ENCODE measurements at places on chromosomes 16 and 17. TPM values are rescaled to one million over a fixed set of nuclear protein-coding genes. Genes with fewer than 3 reads are reported as not detected.

DNA sequence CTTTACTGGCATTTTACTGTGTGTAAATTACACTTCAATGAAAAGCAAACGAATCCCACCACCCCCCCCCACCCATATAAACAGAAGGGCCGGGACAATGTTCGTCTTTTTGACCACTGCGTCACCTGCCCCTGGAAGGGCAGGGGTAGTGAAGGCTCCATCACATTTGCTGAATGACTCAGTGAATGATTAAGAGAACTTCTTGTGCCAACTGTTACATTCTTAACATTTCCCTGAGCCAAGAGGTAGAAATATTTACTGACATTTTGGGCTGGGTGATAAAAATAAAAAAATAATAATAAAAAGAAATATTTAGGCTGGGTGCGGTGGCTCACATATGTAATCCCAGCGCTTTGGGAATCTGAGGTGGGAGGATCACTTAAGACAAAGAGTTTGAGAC is 24.1 kb downstream of the C16orf96 start:
- H3K36me3 ChIP-seq: no peaks in the 10 kb centered on the region
- no peak for DNase-seq
- H3K27ac ChIP-seq: no peak overlapping the region
- H3K4me3 ChIP-seq: no peak overlapping the region
- H3K27me3 ChIP-seq: no peaks in the 10 kb centered on the region

DNA sequence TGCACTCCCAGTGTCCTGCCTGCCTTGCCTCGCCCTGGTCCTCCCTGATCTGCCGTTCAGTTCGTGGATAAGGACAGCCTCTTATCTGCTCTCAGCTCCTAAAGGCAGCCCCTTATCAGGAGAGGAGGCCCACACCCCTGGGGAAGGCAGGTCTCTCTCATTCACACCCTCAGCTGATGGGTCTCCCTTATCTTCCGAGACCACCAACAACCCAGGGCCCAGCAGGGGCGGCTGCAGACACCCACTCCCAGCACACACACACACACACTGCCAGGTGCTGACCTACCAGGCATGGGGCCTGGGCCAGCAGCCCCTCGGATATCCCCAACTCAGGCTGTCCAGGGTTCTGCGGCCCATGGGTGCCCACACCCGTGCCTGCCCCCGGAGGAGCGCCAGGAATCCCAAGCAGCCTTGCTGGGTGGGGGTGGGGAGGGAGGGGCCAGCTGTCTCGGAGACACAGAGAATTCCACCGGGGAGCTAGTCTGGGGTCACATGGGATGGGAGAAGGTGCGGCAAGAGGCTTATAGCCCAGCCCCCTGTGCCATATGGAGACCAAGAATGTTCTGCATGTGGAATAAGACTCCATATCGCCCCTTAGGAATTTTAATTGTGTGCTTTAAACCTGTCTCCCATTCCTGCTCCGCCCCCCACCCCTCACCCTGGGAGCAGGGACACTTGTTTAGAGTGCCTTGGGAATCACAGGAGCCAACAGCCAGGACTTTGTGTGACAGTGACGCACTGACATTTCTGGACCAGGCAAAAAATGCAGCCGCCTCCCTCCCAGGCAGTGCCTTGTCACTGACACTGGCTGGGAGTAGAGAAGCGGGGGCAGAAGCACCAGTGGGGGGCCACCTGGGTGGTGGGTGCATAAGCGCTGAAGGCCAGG is 41.9 kb upstream of the EMP2 start:
- H3K4me3 ChIP-seq: no peak overlapping the region
- H3K36me3 ChIP-seq: no peaks in the 10 kb centered on the region
- H3K27ac ChIP-seq: no peak overlapping the region
- H3K4me1 ChIP-seq: peaks cover 32% of the 10 kb centered on the region
- peaks cover 6% of the 10 kb centered on the region for H3K27me3 ChIP-seq
- no peak for DNase-seq

DNA sequence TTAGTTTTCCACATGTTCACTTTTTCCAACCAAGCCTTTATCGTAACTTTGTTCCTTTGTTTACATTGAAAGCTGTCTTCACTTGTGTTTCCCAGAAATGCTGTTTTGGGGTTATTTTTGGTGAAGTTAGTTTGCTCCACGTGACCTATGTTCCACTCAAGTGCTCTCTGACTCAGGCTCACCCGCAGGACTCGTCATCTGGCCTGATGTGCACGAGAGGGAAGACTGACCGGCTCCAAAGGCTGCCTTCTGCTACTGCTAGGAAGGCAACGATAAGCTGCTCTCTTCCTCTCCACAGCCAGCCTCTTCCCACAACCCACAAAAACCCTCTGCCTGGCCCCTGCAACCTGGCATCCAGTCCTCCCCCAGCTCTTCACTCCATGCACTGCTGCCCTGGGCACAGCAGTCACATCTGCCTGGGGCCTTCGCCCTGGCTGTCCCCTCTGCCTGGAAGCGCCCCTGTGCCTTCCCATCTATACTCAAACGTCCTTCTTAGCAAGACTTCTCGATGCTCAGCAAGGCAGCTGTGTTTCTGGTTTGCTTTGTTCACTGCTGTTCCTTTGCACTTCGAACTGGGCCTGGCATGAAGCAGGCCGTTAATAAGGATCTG is 28.0 kb downstream of the ZCCHC14 start:
- H3K4me3 ChIP-seq: no peak overlapping the region
- DNase-seq: no peak
- H3K27me3 ChIP-seq: no peaks in the 10 kb centered on the region

DNA sequence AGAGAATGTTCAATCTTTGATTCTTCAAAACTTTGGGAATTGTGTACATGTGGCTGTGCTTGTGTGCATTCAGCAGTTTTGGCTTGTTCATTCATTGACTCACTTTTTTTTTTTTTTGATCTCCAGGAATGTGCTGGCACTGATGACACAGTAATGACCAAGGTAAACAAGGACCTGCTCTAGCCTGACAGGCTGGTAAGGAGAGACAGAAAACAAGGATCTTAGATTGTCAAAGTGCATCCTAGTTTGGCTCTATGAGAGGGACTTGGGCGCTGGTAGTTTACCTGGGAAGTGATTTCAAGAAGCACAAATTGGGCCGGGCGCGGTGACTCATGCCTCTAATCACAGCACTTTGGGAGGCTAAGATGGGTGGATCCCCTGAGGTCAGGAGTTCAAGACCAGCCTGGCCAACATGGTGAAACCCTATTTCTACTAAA is 233.1 kb upstream of the WSCD1 start:
- H3K4me3 ChIP-seq: no peak overlapping the region
- no peaks in the 10 kb centered on the region for H3K27me3 ChIP-seq
- no peak overlapping the region for H3K27ac ChIP-seq
- no peak for DNase-seq
- no peaks in the 10 kb centered on the region for H3K36me3 ChIP-seq
- no peaks in the 10 kb centered on the region for H3K4me1 ChIP-seq

DNA sequence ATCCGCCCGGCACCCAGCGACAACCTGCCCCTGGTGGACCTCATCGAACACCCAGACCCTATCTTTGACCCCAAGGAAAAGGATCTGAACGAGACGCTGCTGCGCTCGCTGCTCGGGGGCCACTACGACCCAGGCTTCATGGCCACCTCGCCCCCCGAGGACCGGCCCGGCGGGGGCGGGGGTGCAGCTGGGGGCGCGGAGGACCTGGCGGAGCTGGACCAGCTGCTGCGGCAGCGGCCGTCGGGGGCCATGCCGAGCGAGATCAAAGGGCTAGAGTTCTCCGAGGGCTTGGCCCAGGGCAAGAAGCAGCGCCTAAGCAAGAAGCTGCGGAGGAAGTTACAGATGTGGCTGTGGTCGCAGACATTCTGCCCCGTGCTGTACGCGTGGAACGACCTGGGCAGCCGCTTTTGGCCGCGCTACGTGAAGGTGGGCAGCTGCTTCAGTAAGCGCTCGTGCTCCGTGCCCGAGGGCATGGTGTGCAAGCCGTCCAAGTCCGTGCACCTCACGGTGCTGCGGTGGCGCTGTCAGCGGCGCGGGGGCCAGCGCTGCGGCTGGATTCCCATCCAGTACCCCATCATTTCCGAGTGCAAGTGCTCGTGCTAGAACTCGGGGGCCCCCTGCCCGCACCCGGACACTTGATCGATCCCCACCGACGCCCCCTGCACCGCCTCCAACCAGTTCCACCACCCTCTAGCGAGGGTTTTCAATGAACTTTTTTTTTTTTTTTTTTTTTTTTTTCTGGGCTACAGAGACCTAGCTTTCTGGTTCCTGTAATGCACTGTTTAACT is 1.0 kb downstream of the NOG start:
- H3K4me3 ChIP-seq: peak overlapping the region; percentile 51
- H3K27me3 ChIP-seq: peaks cover 64% of the 10 kb centered on the region
- H3K36me3 ChIP-seq: no peaks in the 10 kb centered on the region

DNA sequence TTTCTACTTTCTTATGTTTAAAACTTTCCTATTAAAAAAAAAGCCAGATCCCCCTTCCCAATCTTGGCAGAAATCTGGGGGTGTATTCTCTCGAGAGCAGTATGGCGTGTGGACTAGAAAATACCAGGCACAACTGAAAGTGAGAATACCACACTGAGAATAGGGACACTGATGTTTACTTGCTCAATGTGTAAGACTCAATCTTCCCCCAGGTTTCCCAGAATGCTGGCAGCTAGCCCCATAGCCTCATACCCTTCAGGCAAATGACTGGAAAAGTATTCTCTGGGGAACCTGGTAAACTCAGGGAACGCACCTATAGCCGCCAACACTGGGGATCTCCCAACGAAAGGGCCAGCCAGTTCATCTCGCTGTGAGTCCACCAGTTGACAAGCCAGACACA is 15.3 kb downstream of the ZZEF1 start:
- H3K27ac ChIP-seq: no peak overlapping the region
- H3K4me1 ChIP-seq: peaks cover 3% of the 10 kb centered on the region
- no peak overlapping the region for H3K4me3 ChIP-seq
- H3K27me3 ChIP-seq: no peaks in the 10 kb centered on the region
- peaks cover 4% of the 10 kb centered on the region for H3K36me3 ChIP-seq
- no peak for DNase-seq

GRCh38 chr16:1333149-1333812 is at the start of gene BAIAP3:
Gene BAIAP3 (plus strand): TSS chr16:1333645. CDS start chr16:1338550, 4,905 bp downstream.
- H3K4me3 ChIP-seq: peak within 1 kb of the TSS; percentile 45
- peaks cover 41% of the 10 kb centered on the region for H3K27me3 ChIP-seq
- no peaks in the 10 kb centered on the region for H3K4me1 ChIP-seq
- no peak for DNase-seq
- H3K27ac ChIP-seq: no peak within 1 kb of the TSS

- H3K4me3 ChIP-seq: no peak overlapping the region
- DNase-seq: no peak
- no peaks in the 10 kb centered on the region for H3K36me3 ChIP-seq
- no peaks in the 10 kb centered on the region for H3K4me1 ChIP-seq
- no peak overlapping the region for H3K27ac ChIP-seq
These were observed 495.1 kb downstream of the CDH11 start for GRCh38 chr16:64626776-64627175.

DNA sequence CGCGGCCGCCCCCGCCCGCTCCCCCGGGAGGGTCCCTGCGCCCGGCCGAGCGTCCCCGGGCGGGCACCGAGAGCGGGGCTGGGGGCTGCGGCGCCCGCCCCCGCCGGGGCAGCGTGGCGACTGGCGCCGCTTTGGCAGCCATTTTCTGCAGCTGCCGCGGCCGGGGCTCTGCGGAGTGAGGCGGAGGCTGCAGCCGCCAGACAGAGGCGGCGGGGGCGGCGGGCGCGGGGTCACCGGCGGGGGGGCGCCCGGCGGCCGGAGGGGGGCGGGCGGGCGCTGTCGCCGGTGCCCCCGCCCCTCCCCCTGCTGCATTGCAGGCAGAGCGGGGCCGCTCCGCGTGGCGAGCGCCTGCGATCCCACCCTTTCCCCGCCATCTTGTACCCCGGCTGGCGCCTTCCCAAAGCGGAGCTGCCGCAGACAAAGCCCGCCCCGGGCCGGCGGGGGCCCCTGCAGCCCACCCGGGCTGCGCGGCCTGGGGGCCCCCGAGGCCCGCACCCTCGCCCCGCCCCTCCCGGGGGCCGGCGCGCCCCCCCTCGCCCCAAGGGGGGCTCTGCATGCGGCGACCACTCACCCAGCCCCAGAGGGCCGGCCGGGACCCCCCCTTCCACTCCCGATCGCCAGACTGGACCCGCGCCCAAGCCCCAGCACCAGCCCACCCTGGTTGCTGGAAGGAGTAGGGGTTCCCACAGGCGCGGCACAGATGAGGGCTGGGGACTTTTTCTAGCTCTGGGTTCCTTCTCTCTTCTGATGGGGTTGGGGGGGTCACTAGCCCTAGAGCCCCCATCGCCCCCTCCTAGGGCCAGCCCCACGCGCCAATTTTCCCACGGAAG is 16.6 kb upstream of the CBX8 start:
- no peaks in the 10 kb centered on the region for H3K4me1 ChIP-seq
- no peak for DNase-seq
- no peak overlapping the region for H3K27ac ChIP-seq
- H3K27me3 ChIP-seq: peaks cover 92% of the 10 kb centered on the region

DNA sequence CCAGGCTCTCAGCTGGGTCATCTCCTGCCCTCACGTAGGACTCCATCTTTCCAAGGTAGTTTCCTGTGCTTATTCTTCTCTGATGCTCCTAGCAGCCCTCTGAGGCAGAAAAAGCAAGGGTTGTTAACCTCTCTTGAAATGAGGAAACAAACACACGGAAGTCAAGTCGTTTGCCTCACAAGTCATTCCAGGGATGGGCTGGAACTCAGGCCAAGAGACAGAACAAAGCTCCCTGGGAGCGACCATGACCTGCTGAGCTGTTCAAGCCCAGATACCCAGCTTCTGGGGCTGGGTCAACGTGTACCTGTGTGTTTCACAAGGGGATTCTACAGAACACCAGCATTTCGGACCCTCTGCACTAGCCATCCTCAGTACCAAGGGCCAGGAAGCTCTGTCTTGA is 28.1 kb downstream of the SRL start:
- H3K4me1 ChIP-seq: peaks cover 6% of the 10 kb centered on the region
- H3K4me3 ChIP-seq: no peak overlapping the region
- DNase-seq: no peak
- H3K27ac ChIP-seq: no peak overlapping the region
- no peaks in the 10 kb centered on the region for H3K27me3 ChIP-seq
- H3K36me3 ChIP-seq: no peaks in the 10 kb centered on the region

DNA sequence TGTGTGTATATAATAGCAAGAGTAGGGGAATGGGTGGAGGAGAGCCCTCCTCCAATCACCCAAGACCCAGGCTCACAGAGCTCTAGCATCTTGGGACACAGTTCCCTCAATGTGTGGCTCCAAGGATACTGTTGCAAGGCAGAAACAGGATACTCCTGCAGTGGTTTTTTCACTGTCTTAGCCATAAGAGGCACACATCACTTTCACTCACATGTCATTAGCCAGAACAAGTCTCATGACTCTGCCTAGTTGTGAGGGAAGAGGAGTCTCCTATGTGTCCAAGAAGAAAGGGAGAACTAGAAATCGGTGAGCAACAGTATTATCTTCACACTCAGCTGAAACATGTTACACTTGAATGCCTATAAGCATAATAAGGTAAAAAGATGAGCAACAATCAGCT is 11.1 kb upstream of the NUDT7 start:
- DNase-seq: no peak
- H3K27ac ChIP-seq: no peak overlapping the region
- H3K27me3 ChIP-seq: no peaks in the 10 kb centered on the region
- H3K36me3 ChIP-seq: no peaks in the 10 kb centered on the region
- no peak overlapping the region for H3K4me3 ChIP-seq
- no peaks in the 10 kb centered on the region for H3K4me1 ChIP-seq

- 0 out of 2 replicates have a peak, but pooled peaks cover 2% of the 10 kb centered on the region for H3K36me3 ChIP-seq
- H3K4me1 ChIP-seq: no peaks in the 10 kb centered on the region
- no peak overlapping the region for H3K4me3 ChIP-seq
These were observed 43.9 kb upstream of the AQP8 start for GRCh38 chr16:25172831-25173230.

The CES2 gene
- 14.7 TPM for total RNA-seq

The CARD14 gene
- total RNA-seq: not detected

The C1QTNF8 gene
- total RNA-seq: not detected

The CCL8 gene
- not detected for total RNA-seq

The KCNJ18 gene
- total RNA-seq: not detected

Measured in H1 (cell line).